ENCODE measurements at places on chromosomes 2 and 18.

GRCh38 chr2:127609031-127609751 is 36.8 kb upstream of the GPR17 start:
- no peak for DNase-seq

GRCh38 chr2:63681896-63682295 is 93.1 kb downstream of the MDH1 start:
- no peak for DNase-seq

DNA sequence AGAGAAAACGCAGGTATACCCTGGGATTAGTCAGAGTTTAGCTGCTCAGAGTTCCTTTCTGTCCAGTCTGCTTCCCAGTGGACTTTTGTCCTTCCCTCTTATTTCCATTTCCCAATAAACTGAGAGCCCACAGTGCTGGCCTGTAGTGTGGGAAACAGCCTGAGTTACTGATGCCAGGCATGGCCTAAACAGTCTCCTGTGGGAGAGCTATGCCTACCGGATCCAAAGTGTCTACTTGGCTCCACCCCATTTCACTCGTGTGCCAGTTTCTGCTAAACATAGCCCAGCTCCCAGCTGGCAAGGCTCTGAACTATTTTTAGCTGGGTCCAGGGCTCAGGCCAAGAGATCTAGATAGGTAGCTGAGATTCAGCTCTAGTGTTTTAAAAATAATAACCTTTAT is 15.6 kb upstream of the PPP1CB start:
- peak; percentile 39 for DNase-seq

GRCh38 chr2:56244506-56244905 is 60.7 kb downstream of the CCDC85A start:
- DNase-seq: no peak

DNA sequence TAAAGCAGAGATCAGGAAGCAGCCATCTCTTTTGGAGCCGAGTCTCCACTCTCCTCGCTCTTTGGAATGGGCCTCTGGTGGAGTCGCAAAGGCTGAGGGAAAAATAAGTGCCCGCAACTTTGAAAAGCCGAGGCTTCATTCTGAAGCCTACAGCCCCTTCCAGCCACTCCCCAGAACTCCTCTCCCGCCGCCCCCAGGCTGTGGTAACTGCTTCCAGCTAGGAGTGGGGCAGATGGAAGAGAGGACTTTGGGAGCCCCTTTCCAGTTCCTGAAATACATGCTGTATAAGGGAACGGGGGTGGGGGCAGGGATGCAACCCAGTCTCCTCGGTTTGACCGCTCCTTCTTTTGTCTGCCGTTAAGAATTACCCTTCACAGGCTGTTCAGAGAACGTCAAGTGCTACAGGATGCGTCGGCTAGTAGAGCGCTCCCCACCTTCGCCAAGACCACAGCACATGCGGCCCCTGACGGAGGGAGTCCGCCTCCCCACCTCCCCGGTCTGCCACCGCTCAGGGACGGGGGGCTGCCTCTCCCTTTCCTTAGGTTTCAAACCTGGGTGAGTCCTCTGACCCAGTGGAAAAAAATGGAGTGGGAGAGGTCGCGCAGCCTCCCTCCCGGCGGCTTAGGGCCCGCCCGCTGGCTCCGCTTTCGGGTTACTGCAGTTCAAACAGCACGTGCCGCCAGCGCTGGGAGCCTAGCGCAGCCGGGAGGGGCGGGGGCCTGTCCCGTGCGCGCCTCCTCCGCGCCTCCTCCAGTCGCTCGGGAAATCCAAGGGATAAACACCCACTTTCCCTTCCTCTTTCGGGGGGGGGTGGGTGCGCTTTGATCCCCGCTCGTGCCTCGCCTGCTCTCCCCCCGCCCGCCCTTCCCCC is 4.9 kb downstream of the CYP26B1 start:
- DNase-seq: peak; percentile 79

GRCh38 chr2:25145803-25146202 is 22.6 kb downstream of the POMC start:
- DNase-seq: no peak

Measured in AG08396 (cell line).